Heart left ventricle (tissue), 16 donors: ENCODE measurements at places on chromosomes 12 and 14.

- no peak for DNase-seq
These were observed 11.6 kb upstream of the TMEM117 start for GRCh38 chr12:43824207-43824775.

DNA sequence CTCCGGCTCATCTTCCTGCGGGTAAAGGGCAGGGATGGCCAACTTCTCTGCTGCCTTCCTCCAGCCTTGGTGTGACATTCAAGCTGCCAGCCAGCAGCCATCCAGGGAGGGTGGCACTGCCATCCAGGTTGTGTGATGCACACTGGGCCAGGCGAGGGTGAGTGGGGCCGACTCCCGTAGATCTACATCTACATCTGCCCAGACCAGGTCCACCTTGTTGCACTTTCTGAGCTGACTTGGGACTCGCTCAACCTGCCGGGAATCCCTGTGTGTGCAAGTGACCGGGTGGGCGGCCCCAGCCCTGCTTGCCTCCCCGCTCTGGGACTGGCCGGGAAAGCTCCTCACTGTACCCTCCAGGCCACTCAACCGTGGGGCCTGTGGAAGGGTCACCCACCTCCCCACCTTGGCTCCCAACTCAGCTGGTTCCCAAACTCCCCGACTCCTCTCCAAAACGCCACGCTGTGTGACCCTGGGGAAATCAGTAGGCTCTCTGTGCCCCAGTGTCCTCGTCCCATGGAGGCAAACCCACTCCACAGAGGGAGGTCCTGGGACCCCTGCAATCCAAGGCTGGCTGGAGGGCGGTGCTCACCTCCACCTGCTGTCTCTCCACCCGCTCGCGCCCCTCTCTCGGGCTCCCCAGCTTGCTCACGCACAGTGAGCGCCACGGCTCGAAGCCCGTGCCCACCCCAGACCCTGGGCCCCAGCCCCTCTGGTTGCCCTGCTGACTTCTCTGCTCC lies 14.7 kb downstream of the JAG2 start:
- no peak for DNase-seq

GRCh38 chr12:82216475-82216874 lies 141.7 kb downstream of the CCDC59 start:
- peak; percentile 47 for DNase-seq

- no peak for DNase-seq
These were observed 91.2 kb downstream of the KIF26A start for GRCh38 chr14:104229534-104230055.

DNA sequence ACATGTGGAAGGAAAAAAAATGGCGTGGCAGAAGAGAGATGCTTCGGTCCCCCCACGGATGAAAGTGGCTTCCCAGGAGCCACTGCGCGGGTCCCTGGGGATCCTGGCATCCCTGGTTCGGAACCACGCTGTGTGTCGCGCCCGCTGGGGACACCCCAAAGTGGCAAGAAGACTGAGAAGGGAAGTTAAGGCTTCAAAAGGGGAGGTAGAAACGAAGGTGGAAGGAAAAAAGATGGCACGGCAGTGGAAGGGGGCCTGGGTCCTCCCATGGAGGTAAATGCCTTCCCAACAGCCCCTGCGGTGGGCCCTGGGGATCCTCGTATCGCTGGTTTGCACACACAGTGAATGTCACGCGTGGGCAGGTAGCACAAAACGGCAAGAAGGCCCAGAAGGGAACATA lies 281.7 kb downstream of the ALG10 start:
- no peak for DNase-seq

- DNase-seq = no peak
These were observed 484.4 kb downstream of the ATP23 start for GRCh38 chr12:58425481-58426392.

- DNase-seq = no peak
These were observed 574 bp upstream of the CRADD start for GRCh38 chr12:93676408-93677194.

GRCh38 chr12:133061954-133062353 lies 18.8 kb upstream of the ZNF140 start:
- no peak for DNase-seq

- DNase-seq = no peak
These were observed 526.6 kb upstream of the CCDC196 start for GRCh38 chr14:65959563-65960024.

GRCh38 chr12:66352197-66352596 lies 49.9 kb downstream of the HELB start:
- no peak for DNase-seq

- DNase-seq = peak; percentile 46
These were observed 33.0 kb downstream of the HIGD1C start for GRCh38 chr12:50985322-50985721.

- DNase-seq = peak; percentile 72
These were observed 36.3 kb downstream of the PRKAB1 start for GRCh38 chr12:119704065-119704747.

GRCh38 chr14:51789596-51789995 lies 70.8 kb upstream of the GNG2 start:
- no peak for DNase-seq

DNA sequence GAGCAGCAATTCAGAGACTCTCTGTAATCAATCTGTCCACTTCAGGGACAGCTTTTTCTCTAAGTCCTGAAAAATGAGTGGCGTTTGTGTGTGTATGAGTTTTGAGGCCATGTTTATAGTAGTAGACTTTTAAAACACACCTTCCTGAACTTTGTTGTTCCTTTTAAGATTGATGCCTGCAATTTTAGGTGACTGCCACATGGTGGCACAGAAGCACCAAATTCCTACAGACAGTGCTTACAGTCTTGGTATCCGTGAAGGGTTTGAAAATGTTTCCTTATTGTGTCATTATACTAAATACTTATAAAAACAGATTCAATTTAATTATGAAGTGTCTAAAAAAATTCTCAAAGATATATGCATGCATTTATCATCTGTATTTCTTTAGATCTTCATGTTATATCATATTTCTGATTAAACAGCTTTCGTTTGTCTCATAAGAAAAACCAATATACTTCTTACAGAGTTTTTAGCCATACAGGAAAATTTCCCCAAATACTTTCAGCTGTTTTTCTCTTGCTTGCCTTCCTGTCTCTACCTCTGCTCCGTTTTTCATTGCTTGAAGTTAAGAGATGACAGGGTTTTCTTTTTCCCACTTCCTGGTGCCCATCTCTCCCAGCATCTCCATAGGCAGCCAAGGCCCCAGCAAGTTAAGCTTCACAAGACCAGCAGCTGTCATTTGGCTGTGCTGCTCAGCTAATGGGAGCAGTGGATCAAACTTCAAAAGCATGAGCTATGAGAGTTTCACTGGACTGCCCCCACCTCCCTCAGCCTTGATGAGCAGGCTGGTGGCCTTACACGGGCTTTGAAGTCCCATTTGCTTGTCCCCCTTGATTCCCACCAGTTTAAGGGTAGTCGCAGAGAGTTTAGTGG lies 259.6 kb downstream of the AKAP6 start:
- DNase-seq = no peak

DNA sequence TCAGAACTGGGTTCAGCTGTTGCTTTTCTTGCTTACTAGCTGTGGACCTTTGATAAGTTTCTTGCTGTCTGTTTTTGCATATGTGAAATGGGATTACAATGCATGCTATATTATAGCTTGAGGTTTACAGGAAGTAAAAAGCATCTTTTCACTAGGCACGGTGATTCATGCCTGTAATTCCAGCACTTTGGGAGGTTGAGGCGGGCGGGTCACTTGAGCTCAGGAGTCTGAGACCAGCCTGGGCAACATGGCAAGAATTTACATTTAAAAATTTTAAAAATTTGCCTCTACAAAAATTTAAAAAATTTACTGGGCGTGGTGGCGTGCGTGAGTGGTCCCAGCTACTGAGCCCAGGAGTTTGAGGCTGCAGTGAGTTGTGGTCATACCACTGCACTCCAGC lies 42.0 kb downstream of the CALM1 start:
- DNase-seq = no peak

DNA sequence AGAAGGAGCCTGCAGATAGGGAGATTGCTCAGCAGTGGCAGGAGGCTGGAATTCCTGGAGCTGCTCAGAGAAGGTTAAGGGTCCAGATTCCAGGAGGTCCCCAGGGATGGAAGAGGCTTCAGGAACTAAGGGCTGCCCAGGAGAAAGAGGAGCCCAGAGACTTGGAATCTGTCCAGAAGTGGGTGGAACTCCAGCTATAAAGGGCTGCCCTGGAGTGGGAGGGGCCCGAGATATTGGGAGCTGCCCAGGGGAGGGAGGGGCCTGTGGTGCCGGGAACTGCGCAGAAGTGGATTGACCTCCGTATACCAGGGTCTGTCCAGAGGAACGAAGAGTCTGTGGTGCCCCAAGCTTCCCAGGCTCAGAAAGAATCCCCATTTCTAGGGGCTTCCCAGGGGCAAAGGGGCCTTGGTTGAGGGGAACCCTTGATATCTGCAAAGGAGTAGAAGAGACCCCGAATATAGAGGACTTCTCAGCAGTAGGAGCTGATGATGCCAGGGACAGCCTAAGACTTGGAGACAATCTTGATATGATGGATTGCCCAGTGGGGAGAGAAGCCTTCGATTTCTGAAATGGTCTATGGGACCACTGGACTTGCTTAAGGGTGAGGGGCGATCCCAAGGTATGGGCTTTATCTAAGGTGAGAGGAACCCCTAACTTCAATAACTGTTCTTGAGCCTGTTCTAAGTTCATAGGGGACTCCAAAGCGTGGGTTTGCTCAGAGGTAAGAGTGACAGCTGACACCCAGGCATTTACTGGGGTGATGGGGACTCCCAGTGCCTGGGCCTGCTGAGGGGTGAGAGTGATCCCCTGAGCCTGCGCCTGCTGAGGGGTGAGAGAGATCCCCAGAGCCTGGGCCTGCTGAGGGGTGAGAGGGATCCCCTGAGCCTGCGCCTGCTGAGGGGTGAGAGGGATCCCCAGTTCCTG lies 45.0 kb downstream of the FAM186A start:
- DNase-seq = peak; percentile 28

DNA sequence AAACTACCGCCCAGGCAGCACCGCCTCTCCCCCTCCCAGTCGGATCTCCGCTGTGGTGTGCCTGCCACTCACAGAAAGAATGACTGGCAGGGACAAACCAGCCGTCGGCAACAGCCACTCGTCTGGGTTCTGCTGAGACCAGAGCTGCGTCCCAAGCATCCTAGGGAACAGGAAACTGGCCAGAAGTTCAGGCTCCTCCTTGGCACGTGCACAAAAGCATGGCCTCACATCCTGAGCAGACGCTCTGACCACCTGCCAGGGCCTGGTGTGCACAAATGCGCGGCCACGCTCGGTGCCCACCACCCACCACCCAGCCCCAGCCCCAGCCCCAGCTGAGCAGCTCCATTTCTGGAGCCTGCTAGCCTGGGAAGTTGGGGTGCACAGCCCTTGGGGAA lies 214.8 kb downstream of the DPF3 start:
- DNase-seq = peak; percentile 74

- DNase-seq = no peak
These were observed 5.6 kb downstream of the SLC11A2 start for GRCh38 chr12:51020448-51021182.

- no peak for DNase-seq
These were observed 168.5 kb upstream of the RTL1 start for GRCh38 chr14:101072070-101072469.

- no peak for DNase-seq
These were observed 195.5 kb upstream of the BTG1 start for GRCh38 chr12:92341065-92341668.

GRCh38 chr14:94203473-94204210 lies 29.5 kb downstream of the PPP4R4 start:
- DNase-seq = no peak

GRCh38 chr12:67099858-67100257 lies 169.3 kb upstream of the CAND1 start:
- peak; percentile 21 for DNase-seq

DNA sequence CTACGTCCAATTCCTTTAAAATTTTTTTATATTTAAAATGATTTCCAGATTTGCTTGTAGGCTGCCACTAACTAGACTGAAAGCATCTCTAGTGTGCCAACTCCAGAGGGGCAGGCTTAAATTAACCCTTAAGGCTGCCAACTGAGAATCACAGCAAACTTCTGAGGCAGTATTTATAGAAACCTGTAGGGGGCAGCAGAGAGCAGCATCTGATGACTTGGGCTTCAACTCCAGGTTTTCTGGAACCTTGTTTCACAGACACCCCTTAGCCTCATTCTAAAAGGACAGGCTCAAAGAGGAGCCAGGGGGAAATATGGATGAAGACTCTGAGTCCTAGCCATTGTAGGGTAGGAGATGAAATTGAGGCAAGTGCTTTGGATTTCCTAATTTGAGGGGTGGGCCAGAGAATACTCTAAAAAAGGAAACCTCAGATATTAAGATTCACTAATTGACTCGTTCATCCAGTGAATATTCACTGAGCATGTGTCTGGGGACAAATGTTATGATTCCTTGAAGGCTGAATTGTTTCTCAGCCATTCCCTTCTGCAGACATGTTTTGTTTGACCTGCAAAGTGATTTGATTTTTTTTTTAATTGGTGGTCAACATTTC lies 63.3 kb upstream of the HSPB8 start:
- peak; percentile 35 for DNase-seq

DNA sequence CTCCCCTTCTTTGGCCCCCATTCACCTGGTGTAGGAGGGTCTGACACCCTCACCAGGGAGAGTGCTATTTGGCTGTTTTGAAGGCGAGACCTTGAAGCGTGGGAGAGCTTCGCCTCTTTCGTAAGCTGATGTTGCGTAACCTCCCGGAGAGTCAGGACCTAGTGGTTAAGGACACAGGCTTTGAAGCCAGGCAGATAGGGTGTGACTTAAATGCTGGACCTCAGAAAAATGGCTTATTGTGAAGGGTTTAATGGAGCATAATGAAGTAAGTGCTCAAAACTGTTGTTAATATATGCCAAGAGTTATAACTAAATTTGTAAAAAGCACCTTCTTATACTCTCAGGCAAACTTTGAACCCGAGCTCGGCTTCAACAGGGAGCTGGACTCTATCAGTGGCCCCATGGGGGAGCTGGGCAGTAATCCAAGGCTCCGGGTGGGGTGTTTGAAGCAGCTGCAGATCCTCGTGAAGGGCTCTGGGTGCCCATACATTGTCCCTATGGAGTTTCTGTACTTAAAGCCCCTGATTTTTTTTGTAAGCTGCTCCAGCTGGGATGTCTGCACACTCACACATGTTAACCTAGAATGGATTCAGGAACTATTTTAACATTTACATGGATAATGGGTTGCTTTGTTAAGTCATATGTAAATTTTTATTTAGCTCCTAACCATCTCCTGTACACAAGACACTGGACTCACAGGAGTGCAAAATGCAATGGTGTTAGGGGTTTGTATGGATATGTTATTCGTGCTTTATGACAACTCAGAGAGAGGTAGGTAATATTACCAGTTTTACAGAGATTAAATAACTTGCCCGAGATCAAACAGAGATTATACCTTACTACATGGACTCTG lies 26.0 kb downstream of the PPFIBP1 start:
- peak; percentile 90 for DNase-seq
